SW480 (cell line): ENCODE measurements at places on chromosomes 6 and 20.

DNA sequence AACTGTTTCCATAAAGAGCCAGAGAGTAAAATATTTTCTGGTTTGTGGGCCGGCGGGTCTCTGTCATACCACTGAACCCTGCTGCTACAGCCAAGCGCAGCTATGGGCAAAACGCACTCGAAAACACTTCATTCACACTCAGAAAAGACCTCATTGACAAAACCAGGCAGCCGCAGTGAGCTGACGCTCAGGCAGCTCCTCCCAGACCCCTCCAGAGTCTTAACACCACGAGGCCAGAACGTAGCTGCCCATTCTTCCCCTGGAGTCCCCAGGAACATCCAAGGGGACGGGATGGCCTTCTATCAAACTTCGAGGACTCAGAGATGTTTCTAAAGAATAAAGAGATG, 35.6 kb upstream of the ZBP1 start:
- DNase-seq, result no peak

DNA sequence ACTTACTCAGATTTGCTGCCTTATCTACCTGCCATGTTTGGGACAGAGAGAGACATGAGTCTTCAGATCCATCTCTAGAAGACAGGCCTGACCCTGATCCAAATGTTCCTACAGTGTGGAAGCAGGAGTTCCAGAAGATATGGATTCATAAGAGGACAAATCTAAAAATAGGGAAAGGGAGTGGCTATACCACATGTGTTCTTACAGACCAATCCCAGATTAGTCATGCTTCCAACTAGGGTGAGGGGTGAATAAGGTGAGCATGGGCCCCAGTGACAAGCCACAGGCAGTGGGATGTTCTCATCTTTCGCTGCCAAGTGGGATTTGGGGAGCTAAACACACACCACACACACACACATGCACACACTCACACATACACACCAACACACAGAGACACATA, 670.7 kb upstream of the CITED2 start:
- peak; percentile 1 for DNase-seq

DNA sequence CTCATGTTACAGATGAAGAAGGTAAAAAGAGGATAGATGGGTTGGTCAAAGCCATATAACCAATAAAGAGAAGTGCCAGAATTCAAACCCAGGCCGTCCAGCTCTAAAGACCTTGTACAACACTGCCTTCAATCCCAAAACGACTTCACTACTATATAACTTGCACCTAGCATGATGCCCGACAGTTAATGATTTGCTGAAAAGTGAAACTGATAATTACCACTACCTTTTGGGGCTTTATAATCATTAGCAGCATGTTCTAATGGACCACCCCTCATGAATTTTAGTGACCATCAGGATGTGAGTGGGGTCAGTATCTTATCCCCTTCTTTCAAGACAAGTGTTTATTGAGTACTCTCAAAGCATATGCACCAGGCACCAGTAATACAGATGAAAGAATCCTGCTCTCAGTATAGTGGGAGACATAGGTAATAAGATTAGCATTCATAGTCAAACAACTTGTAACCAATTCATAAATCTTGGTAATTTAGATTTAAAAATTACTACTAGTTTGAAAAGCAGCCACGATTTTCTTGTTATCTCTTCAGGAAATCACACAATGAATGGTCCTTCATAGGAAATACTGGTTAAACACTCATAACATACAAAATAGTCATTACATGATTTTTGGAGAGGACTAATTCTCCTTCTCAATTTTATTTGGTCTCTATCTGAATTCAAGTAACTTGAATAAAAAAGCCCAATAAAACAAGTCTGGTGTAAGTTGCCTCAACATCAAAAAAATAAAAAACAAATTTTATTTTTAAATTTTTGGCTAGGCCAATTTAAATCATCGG, 98.0 kb downstream of the EPB41L2 start:
- DNase-seq, result no peak

DNA sequence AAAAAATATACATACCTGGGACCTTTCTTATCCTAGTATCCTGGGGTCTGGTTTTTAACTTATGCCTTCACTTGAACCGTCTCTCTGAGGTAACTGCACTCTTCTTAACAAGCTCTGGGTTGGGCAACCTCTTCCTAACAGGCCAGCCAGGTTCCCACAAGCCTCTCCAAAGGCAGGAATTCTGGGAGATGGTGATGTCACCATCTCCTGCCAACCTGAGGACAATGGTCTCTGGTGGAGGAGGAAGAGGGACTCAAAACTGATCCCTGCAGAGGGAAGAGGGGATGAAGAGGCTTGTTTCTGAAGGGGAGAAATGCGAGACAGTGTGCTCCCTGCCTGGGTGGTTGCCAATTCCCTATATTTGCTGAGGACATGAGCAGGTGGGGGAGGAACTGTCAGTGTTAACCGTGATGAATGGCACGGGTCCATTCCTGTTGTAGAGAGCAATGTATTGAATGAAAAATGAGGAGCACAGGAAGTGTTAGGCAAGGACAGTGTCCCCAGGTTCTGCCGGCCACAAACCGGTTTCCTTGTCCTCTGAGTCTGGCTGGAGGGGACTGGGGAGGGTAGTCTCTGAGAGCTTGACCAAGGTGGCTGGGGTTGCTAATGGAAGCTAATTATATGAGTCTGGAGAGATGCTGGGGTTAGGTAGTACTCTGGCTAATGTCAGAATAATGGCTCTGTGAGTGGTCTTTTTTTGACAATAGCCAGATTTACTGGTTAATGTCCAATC, 95.5 kb downstream of the KCNB1 start:
- DNase-seq, result no peak

GRCh38 chr20:34965051-34965450, 9.4 kb downstream of the MYH7B start:
- DNase-seq, result peak; percentile 93

DNA sequence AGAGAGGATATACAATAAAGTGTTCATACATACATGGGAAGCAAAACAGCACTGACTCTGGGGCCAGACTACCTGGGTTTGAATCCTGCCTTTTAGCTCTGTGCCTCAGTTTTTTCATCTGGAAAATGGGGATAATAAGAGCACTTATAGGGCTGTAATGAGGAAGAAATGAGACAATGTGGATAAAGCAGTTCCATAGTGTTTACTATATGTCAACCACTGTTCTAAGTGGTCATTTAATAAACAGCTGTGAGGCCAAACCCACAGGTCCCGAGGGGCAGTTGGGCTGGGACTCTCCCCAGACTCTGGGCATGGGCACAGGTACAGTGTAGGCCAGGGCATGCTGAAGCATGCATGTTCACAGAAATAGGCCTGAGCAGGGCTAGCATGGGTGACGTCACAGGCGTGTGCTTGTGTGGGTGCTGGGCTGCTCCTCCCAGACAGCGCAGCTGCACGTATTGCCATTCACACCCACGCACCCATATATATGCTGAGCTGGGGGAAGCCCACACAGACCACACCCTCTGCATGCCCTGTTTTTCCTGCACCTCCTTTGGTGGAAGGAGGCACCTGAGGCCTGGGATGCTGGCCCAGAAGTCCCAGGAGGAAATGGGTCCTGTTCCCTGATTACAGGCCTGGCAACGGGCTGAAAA, 3.5 kb upstream of the PLCG1 start:
- peak; percentile 86 for DNase-seq

DNA sequence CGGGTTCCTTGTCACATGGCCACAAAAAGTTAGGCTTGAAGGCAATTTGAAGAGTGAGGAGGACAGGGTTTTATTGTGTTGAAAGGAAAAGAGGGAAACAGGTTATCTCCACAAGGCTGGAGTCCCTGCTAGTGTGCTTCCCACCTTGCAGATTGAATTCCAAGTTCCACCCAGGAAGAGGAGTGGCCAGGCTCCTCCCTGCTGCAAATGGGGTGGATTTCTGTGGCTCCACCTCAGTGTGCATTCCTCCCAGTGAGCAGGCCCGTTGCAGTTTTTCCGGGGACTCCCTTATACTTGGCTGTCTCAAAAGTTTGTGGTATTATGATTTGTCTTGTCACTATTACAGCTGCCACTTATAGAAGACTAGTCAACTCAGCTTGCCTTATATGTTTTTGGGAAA, 281.8 kb upstream of the PLCB4 start:
- DNase-seq, result peak; percentile 14

- DNase-seq, result no peak
These were observed 60.4 kb upstream of the CCN2 start for GRCh38 chr6:132011582-132011981.

- no peak for DNase-seq
These were observed 196.0 kb downstream of the MAFB start for GRCh38 chr20:40493071-40493470.

DNA sequence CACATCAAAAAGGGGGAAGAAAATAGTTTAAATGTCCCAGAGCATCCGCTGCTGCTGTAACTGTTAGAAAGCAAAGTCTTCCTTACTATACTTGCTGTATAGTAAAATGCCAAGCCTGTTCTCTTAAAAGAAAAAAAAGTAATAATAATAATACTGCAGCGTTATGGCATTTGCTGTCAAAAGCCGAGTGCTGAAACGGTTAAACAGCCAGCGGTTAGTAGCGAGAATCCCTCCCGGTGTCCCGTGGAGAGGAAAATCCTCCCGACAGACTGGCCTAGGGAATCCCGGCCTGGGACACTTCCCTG, 19.5 kb upstream of the NFATC2 start:
- peak; percentile 56 for DNase-seq

DNA sequence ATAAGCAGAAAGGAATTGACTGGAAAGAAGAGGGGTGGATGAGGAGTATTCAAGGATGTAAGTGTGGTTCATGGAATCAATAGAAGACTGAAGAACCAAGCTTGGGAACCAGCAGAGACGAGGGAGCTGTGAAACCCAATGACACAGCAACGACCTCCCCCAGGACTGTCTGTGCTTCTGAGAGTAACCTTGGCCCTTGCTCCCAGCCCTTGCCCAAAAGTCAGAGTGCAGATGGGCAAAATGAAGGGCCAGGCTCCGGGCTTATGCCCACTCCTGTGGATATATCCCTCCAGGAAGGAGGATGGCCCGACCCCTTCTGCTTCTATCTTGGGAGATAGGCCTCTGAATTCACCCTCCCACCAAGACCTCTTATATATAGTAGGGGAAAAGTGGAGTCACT, 24.9 kb downstream of the FAM50B start:
- DNase-seq, result no peak

- no peak for DNase-seq
These were observed 279.5 kb upstream of the RNF217 start for GRCh38 chr6:124682751-124683150.

DNA sequence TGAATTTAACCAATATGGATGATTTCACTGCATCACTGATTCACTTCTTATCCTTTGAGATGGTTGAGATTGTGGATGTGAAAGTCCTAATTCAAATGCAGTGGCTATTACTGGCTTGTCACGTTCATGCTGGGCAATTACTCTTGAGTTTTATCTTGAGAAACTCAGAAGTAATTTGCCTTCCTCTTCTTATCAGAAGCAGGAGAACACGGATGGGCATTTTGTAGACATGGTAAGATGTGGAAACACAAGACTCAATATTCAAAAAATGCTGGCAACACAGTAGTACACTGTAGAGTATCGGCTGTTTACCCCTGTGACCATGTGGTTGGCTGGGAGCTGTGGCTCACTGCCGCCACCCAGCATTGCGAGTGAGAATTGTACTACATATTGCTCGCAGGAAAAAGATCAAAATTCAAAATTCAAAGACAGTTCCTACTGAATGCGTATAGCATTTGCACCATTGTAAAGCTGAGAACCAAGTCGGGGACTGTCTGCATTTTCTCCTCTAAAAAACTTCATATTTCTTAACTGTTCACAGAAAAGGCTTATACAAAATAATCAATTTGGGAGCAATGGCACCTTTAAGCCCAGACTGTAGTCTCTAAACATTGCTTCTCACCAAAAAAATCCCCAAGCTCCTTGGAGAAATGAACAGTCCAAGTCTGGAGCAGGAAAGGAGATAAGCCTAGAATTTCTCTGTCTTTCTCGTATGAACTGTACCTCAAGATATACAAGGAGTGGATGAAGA, 61.9 kb upstream of the ELOVL5 start:
- no peak for DNase-seq

GRCh38 chr20:57671662-57672061, 38.2 kb downstream of the PMEPA1 start:
- DNase-seq, result no peak

DNA sequence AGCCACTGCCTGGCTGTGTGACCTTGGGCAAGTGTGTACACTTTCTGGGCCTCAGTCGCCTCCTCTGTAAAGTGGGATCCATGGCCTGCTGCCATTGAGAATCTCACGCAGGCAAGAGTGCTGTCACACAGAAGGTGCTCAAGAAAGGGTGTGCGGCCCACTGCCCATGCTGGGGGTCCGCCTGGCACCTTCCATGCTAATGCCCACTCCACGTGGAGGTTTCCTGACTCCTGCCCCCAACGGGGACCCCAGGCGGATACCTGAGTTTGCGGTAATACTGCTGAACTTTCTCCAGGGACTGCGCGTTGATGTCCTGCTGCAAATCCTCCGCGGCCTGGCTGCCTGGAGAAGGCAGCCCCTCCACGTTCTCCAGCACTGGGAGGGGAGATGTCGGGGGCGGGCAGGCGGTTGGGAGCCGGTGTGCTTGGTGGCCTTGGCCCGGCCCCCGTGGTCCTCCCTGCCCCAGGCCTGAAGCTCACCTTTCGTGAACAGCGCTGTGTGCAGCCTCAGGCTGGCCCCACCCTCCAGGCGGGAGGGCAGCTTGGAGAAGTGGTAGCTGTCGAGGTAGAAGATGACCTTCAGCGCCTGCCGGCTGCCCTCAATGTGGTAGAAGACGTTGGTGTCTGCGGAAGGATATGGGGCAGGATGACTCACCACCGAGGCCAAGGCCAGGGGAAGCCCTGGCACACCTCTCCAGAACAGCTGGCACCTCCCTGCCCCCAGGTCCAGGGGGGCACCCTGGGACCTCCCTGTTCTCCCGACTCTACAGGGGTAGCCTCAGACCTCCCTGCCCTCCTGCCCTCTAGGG, 195.6 kb downstream of the PREX1 start:
- no peak for DNase-seq

DNA sequence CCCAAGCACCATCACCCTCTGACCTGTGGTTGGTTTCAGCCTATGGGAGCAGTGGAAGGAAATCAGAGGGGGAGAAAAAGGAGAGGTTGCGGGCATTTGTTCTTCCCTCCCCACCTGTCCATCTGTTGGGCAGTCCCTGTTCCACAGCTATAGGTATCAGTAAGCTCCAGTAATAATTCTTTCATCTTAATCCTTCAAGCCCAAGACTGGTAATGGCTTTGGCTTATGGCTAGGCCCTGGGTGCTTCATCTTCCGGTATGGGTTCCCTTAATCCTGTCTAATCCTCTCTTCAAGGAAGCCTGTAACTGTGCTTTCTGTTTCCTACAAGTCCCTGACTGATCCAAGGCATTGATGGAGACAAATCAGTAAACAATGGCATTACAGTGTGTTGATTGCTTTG, 42.2 kb upstream of the STK35 start:
- DNase-seq, result no peak

GRCh38 chr6:8073758-8074157, 9.6 kb upstream of the BLOC1S5 start:
- no peak for DNase-seq

DNA sequence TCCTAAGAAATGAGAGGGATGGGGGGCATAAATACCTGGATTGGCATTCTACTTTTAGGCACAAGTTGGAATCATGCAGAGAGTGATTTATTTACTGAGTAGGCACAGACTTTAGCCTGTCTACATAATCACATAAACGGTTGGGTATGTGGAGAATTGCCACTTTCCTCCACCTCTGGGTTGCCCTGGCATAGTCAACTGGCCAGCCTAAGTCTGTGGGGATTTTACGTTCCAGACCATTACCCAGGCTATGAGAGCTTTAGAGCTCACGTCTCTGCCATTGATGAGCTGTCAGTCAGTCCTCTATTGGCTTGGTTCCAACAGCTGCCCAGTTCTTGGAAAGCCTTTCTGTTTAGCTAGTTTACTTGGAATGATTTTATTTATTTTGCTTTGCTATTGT, 5.0 kb upstream of the BHLHE23 start:
- DNase-seq, result no peak

GRCh38 chr6:30042476-30042875, 18.6 kb upstream of the POLR1H start:
- no peak for DNase-seq
